ENCODE measurements at places on chromosomes 5 and 9.
A peak's percentile ranks its signal among the peaks of the same experiment; 100 is the strongest.

DNA sequence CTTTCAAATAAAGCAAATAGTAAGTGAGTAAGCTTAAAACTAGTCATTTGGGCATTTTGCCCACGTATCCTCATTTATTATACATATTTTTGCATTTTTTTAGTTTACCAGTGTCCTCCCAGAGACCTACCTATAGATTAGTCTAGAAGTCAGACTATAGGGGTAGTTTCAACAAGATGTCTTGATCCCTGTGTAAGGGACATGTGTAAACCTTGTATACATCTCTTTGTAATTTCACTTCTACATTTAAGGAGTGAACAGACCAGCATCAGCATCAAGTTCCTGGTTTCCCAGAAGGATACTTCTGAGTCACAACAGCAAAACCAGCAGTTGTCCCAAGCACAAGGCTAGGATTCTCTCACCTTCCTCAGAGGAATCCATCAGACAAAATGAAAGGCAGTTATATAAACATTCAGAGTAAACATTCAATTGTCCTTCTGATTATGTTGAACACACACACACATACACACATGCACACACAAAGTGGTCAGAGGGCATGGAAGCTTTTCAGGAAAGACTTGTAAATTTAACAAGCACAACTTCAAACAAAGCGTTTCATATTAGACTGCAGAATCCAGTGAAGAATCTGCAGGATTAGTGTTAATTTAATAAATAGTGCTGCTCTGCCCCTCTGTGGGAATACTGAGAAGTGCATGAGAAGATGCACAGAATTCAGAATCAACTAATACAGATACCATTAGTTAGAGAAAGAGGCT lies 55.4 kb downstream of the HINT1 start:
- no peak for DNase-seq

DNA sequence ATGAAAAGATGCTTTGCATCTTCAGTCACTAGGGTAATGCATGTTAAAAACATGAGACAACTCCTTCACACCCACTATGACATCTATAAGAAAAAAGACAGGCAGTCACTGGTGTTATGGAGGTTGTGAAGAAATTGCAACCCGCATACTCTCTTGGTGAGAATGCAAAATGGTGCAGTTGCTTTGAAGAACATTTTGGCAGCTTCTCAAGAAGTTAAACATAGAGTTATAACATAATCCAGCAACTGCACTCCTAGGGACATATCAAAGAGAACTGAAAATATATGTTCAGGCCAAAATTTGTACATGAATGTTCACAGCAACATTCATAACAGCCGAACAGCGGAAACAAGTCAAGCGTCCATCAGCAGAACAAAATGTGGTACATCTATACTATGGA lies 46.3 kb upstream of the TBC1D9B start:
- no peak for DNase-seq

DNA sequence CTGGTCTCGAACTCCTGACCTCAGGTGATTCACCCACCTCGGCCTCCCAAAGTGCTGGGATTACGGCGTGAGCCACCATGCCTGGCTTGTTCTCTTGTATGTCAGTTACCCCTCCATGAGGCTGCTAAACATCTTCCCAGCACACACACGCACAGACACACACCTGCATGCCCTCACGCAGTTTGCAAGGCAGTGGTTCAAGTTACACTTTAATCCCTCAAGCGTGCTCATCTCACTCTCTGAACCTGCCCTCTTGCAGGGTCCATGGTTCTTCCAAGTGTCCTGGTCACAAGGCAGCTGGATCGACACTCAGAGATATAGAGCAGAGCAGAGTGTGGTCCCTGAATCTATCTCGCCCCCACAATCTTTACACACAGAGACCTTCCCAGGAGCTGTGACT lies 34.1 kb upstream of the RUFY1 start:
- no peak for DNase-seq

- DNase-seq: peak; percentile 48
These were observed 76.6 kb upstream of the DAB2 start for GRCh38 chr5:39501397-39501796.

GRCh38 chr9:99013550-99013949 lies 69.8 kb downstream of the COL15A1 start:
- no peak for DNase-seq

- no peak for DNase-seq
These were observed at the start of gene SHROOM1 for GRCh38 chr5:132830436-132831094. Gene SHROOM1, minus strand, starts transcription at chr5:132830647. Its CDS starts 4,507 bp downstream, at chr5:132826140.

- DNase-seq: no peak
These were observed 122.5 kb downstream of the COL23A1 start for GRCh38 chr5:178467568-178468195.

DNA sequence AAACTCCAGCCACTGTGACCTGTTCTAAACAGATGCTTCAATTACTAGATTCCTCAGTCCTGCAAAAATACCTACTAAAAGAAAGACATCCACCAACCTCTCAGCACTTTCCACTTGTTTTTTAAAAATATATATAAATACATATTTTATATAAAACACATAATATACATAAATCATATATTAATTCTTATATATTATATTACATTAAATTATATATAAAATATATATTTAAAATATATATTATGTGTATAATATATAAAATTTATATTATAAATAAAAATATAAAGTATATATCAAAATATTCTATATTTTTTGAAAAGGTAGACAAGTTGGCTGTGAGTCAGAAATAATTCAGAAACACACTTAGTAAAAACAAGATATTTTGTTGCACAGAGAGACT lies 2371.8 kb upstream of the ACO1 start:
- no peak for DNase-seq

DNA sequence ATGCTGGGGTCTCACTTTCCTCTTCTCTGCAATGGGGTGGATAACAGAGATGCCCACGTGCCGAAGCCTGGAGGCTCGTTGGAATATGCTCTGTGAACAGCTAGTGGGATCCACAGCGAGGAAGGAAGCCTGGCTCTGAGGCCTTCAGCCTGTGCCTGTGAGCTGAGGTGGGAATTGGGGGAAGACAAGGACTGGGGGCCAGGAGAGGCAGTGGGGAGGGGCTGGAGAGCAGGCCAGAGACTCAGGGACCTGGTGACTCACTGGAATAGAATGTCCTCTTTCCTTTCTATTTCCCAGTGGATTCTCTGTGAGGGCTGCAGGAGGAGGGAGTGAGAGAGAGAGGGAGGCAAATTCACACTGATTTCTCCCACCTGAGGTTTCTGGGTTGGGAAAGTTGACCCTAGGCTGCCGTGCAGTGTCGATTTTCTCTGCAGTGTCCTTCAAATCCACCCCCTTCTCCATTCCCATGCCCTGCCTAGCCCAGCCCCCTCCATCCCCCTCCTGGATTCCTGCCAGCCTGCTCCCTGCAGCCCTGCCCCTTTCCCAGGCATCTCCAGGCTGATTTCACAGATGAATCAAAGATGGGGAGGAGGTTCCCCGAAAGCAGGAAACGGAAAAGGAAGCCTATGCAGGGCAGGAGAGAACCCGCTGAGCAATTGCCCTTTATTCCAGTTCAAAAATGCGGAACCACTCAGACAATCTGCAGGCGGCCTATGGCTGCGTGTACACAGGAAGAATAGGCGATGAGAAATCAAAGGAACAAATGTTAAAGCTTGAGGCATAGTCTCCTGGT lies 1.4 kb upstream of the SPAAR start:
- no peak for DNase-seq

GRCh38 chr5:40224421-40224820 lies 455.3 kb upstream of the PTGER4 start:
- DNase-seq: no peak

DNA sequence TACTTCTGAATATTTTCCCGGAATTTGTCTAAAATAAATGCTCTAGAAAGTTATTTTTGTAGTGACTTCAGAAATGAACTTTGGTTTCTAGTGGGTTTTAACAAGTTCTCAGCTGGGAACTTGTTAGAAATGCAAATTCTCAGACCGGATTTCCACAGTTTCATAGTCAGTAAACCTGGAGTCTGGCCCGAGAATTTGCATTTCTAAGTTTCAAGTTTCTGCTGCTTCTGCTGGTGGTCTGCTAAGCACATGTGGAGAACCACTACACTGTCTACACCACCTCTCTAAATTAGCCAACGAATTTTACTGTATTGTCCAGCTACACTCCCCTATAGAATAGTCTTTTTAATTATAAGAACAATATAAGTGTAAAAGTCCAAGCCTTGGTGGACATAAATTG lies 208.0 kb downstream of the CHSY3 start:
- DNase-seq: no peak

DNA sequence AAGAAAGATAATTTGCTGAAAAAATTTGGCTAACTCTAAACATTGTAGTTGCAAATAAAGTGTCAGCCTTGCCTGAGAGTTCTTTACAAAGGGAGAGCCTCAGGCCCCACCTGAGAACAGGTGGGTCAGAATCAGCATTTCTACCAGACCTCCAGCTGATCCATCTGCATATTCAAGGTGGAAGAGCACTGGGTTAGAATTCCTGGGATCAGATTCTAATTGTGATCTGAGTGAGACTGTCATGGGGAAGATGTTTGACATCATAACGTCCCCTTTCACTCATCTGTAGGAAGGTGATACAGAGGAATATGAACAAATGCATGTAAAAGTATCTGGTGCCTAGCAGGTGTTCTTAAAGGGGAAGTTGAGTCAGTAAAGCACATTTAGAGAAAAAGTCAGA lies 54.6 kb downstream of the FBXL7 start:
- DNase-seq: no peak

DNA sequence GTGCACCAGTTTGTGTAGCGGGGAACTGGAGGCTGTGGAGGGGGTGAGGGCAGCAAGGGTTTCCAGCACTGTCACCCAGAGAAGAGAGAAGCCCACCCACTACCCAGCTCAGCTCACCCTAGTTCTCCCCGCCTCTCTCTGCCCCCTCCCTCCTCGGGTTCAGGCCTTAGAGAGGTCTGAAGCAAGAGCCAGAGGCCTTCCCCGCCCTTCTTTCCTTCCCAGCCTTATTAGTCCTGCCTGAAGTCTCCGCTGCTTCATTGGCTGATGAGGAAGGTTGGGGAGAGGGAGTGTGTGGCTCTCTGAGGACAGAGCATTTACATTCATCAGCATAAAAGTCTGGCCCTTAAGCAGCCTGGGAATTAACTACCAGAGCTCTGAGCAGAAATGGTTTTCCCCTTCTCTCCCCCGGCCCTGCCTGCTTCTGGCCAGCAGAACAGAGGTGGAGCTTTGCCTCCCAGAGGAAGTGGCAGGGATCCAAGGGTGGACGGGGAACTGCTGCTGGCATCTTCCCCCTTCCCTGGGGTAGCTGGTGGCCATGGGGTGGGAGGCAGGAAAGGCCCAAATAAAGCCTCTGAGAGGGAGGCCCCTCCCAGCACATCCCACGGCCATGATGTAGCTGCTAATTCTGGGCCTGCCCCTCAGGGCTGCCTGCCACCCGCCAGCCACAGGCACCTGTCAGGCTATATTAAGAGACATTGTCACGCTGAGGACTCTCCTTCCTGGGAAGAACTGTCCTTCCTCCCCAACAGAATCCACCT lies 4.1 kb downstream of the DNAJB5 start:
- DNase-seq: peak; percentile 46

- no peak for DNase-seq
These were observed 399.6 kb upstream of the TUSC1 start for GRCh38 chr9:26077860-26078259.

- no peak for DNase-seq
These were observed 17.1 kb downstream of the MTREX start for GRCh38 chr5:55324815-55325418.

DNA sequence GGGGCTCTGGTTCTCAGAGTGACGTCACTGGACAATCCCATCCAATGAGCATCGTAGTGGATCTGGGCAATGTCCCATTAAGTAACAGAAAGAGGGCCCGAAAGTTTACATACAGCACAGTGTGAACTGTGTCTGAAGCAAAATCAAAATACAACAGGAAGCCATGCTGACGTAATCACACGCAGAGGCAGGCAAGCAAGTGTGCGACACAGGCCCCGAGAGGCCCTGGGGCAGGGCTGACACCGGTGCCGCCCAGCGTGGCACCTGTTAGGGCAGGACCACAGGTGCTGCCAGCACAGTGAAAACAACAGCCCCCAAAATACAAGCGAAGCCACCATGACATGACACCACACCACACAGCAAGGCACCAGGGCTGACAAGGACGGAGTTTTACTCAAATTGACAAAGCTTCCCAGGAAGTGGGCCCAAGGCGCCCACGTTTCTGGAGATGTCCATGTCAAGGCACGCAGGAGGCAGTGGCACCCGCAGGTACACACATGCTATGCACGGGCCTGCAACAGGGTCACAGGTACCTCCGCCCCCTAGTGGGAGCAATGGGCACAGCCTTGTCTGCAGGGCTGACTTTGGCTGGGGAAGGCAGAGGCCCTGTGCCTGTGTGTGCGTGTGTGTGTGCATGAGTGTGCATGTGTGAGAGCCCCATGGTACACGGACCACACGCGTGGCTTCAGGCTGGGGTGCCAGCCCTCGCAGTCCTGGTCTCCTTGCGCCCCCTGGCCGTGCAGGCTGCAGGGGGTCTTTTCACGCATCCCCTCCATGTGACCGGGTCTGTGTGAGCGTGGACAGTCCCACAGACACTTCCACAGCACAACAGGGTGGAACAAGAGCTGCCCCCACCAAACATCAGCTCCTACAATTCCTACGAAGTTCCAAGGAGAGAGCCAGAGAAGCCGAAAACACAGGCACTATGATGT lies 19.6 kb downstream of the QSOX2 start:
- peak; percentile 35 for DNase-seq

GRCh38 chr5:6902597-6902996 lies 189.4 kb downstream of the TENT4A start:
- no peak for DNase-seq

- no peak for DNase-seq
These were observed 110.0 kb downstream of the LURAP1L start for GRCh38 chr9:12884736-12885395.

- no peak for DNase-seq
These were observed 48.0 kb upstream of the C5orf58 start for GRCh38 chr5:170184737-170185136.

GRCh38 chr5:132209131-132209530 lies 18.5 kb downstream of the P4HA2 start:
- DNase-seq: no peak

GRCh38 chr9:90860826-90861225 lies 59.2 kb downstream of the SYK start:
- DNase-seq: no peak

GRCh38 chr9:112487008-112487798 lies 576 bp downstream of the KIAA1958 start:
- peak; percentile 42 for DNase-seq

GRCh38 chr9:78963911-78964310 lies 607.9 kb upstream of the TLE4 start:
- no peak for DNase-seq

DNA sequence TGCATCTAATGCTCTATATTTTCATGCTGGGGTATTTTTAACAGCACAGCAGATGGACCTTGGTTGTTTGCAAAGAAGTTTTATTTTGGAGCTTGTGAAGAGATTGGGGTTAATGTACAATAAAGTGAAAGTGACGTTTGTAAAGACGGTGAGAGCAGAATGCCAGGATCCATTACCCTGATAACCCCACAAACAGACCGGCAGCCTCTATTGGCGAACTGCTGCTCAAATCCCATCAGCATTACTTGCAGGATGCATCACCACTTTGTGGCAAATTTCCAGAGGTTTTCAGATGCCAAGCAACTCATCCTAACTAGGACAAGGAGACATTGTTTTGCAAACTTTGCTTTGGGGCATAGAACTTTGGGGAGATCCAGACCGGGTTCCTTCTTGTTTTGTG lies 383.3 kb upstream of the ZNF462 start:
- DNase-seq: no peak

All from omental fat pad (tissue), 4 donors.